Calu3 (cell line): ENCODE measurements at places on chromosomes 5 and 9.

GRCh38 chr5:132060501-132061161 is at the start of gene IL3:
Gene IL3 (plus strand): TSS chr5:132060655. CDS start chr5:132060707, 52 bp downstream.
- no peak for DNase-seq

- DNase-seq, result no peak
Measured at GRCh38 chr5:432928-433791, 9.8 kb upstream of the EXOC3 start.

DNA sequence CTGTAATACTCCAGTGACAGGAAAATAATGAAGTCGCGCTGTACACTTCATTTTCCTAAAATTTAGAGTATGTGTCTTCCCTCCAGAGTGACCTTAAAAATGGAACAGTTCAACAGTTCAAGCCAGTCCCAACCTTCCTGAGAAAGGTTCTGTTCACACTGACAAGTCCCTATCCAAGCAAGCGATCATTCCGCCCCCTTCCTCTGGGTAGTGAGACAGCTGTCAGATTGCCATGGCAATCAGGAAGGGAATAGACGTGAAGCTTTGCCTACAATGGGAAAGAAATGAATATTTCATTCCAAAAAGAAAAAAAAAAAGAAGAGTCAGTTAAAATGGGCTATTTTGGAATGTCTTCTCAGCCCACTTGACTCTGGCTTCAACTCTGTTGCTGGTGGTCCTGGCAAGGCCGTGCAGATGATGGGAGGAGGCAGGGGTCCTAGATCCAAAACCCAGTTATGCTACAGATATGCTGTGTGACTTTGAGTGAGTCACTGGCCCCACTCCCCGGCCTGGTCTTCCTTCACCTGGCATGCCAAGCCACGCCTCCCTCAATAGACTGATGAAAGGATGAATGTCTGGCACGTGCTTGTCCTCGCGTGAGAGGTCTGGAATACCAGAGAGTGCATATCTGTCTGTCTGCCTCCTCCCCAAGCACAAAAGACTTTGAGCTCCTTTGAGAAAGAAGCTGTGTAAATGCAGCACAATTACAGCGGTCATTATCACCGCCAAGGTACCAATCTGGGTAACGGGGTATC is 165.8 kb upstream of the WWC1 start:
- DNase-seq, result no peak

DNA sequence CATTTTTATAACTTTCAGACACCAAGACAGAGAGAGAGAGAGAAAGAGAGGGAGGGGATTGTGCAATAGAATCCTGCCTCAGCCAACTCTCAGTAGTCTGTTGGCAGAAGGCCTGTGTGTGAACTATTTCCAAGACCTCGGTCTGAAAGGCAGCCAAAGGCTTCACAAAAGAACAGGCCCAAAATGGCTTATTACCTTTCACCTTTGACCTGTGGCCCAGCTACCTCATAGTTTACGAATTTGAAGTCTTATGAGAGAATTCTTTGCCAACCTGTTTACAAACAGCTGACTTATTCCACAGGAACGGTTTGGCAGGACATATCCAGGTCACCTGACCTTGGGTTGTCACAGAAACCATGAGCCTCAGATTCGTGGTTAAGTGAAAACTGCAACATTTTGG is 48.6 kb downstream of the NR2F1-AS1 start:
- DNase-seq, result no peak

- no peak for DNase-seq
Measured at GRCh38 chr9:92774274-92774673, 9.6 kb upstream of the BICD2 start.

DNA sequence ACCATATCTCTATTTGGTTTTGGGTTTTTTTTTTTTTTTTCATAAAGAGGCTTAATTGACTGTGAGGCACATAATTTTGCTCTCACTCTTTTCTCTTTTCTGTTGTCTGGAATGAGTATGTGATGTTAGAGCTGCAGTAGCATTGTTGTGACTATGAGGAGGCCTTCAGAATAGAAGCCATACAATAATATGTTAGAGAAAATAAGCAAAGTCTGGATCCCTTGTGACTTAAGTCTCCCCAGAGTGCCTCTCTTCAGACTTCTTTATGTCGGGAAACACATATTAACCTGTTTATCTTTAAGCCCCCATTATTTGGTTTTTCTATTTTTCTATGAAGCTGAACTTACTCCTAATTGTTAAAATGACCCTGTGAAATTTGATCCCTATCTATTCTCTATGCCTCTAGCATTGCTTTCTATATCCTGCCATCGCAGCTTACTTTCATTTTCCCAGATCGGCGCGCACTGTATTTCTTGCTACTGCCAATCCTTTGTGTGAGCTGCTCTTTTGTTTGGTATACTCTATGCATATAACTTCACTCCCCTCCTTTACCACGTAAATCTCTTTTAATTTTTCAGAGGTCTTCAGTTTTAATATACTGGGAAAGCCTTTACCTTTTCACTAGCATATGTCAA is 372.5 kb upstream of the KCNN2 start:
- no peak for DNase-seq

GRCh38 chr9:105243015-105243686 is 1.3 kb upstream of the SLC44A1 start:
- no peak for DNase-seq

DNA sequence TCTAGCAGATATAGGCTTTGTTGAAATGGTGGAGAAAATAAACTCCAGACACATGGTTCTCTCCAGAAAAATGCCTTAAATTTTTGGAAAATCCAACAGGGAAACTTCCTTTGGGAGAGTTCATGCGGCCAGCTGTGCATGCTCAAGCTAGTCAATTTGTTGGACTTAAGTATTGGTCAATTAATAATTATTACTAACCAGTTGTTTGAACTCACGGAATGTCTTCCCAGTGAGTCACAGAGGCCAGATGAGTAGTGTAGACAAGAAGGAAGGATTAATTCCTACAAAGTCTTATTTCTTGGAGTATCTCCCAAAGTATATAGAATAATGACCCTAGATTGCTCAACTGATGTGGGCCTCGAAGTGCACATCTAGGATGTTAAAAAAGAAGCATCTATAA is 103.6 kb downstream of the MACIR start:
- no peak for DNase-seq

GRCh38 chr9:83234541-83234940 is 171.6 kb upstream of the RASEF start:
- DNase-seq, result no peak
